ENCODE measurements at places on chromosomes 2 and 18.

GRCh38 chr2:143078104-143078503 lies 51.1 kb upstream of the ARHGAP15 start:
- DNase-seq, result no peak

- DNase-seq, result no peak
Observed at GRCh38 chr2:51329512-51329911, 297.6 kb upstream of the NRXN1 start.

DNA sequence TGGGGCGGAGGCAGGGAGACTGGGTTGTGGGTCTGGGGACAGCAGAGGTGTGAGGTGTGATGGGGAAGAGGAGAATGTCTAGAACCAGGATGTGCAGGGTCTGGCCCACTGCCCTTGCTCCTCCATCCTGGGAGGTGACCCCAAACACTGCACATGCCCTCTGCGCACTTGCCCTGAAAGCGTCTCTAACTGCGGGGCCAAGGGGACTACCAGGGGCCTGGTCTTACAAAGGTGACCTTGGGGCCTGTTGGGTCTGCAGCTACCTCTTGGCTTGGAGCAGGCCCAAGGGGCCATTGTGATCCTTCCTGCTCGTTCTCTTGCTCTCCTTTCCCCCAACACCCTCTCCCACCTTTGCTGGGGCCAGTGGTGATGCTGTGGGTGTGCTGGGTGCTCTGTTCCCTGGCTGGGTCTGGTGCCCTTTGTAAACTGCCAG lies 48.0 kb upstream of the FAHD2A start:
- no peak for DNase-seq

- DNase-seq, result no peak
Observed at GRCh38 chr18:12860530-12860929, 23.5 kb downstream of the PTPN2 start.

- DNase-seq, result no peak
Observed at GRCh38 chr2:82120654-82121053, 1816.1 kb upstream of the LRRTM1 start.

DNA sequence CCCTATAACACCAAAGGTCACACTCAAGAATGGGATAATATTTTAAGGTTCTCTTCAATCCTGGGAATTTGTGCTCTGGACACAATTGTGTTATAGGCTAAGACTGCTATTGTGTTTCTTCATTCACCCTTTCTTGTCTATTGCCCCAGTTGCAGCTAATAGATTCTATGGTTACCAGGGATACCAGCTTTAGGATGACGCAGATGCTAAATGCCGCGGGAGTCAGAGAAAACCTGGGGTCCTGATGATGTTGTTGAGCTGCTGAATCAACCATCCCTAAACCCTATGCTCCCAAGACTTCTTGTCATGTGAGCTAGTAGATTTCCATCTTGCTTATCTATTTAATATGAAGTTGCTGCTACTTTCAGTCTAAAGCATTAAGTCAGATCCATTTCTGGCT lies 5.4 kb downstream of the CRYGD start:
- no peak for DNase-seq

DNA sequence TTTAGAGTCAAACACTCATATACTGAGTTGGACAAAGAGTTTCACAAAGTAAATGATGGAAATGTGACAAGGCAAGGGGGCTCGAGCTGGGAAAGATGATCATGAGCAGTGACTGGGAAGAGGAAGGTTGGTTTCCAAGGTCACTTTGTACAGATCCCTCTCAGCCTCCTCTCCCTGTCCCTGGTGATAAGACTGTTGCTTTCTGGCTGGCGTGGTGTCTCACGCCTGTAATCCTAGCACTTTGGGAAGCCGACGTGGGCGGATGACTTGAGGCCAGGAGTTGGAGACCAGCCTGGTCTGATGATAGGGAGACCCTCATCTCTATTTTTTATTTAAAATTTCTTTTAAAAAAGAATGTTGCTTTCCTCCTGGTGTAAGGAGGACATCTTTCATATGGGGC lies 86.6 kb upstream of the STPG4 start:
- no peak for DNase-seq

- DNase-seq, result no peak
Observed at GRCh38 chr2:46161911-46162310, 135.3 kb upstream of the EPAS1 start.

DNA sequence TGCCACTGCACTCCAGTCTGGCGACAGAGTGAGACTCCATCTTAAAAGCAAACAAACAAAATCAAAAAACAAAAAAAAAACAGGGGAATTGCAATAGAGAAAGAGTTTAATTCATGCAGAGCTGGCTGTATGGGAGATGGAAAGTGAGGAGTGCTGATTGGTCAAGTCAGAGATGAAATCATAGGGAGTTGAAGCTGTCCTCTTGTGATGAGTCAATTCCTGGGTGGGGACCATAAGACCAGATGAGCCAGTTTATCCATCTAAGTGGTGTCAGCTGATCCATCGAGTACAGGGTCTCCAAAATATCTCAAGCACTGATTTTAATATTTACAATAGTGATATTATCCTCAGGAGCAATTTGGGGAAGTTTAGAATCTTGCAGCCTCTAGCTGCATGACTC lies 45.3 kb downstream of the FRZB start:
- no peak for DNase-seq

DNA sequence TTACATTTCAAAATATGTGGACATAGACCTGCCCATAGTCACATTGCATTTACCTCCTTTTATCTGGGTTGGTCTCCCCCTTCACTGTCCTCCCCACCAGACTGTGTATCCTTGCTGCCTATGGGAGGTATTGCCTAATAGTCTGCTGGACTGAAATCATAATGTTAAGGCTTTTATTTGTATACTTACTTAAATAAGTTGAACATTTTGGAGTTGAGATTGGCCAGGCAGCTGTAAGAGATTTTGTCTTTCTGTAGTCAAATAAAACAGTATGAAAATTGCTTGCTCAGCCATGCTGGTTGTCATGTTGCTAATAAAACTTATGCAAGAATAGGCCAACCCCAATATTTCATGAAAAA lies 280.9 kb downstream of the PTPRM start:
- no peak for DNase-seq

DNA sequence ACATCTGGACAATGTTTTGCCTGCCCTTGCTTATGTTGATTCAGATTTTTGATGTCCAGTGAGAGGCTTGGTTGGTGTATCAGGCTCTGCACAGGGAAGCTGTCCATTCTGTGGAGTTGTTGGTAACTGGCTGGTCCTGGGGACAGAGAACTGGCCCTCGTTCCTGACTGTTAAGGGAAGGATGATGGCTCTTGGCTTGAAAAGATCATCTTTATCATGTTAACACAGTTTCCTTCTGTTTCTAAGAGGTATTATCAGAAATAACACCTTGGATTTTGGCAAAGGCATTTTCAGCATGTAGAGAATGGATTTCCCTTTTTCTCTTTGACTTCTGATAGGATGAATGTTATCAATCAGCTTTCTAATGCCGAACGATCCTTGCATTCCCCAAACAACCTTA lies 19.3 kb downstream of the STK25 start:
- no peak for DNase-seq

GRCh38 chr2:179558010-179558934 lies 293.6 kb upstream of the SESTD1 start:
- no peak for DNase-seq
